Left renal pelvis (tissue), 4 donors: ENCODE measurements at places on chromosomes 5 and 9. TPM values are rescaled to one million over a fixed set of nuclear protein-coding genes. Genes with fewer than 3 reads are reported as not detected.

Gene EPB41L4B
- polyA plus RNA-seq: 14.6 TPM

Gene PCDHB3
- 4.9 TPM for polyA plus RNA-seq

Gene FBXW11
- 62.2 TPM for polyA plus RNA-seq

Gene C9orf43
- polyA plus RNA-seq: 0.34 TPM

Gene HAVCR2
- polyA plus RNA-seq: 6.3 TPM

Gene CERCAM
- 47.5 TPM for polyA plus RNA-seq

Gene BTNL9
- 4.2 TPM for polyA plus RNA-seq

Gene NEUROG1
- not detected for polyA plus RNA-seq

Gene CCDC180
- 9.3 TPM for polyA plus RNA-seq

Gene SPINK1
- polyA plus RNA-seq: 104 TPM

Gene MED27
- 17.1 TPM for polyA plus RNA-seq

Gene FLT4
- 25.6 TPM for polyA plus RNA-seq

Gene TAF11L10
- polyA plus RNA-seq: not detected
